NCI-H2107 (cell line): ENCODE measurements at places on chromosomes 2 and 18.

- DNase-seq, result no peak
These were observed 68.1 kb upstream of the SPRED2 start for GRCh38 chr2:65500310-65501040.

DNA sequence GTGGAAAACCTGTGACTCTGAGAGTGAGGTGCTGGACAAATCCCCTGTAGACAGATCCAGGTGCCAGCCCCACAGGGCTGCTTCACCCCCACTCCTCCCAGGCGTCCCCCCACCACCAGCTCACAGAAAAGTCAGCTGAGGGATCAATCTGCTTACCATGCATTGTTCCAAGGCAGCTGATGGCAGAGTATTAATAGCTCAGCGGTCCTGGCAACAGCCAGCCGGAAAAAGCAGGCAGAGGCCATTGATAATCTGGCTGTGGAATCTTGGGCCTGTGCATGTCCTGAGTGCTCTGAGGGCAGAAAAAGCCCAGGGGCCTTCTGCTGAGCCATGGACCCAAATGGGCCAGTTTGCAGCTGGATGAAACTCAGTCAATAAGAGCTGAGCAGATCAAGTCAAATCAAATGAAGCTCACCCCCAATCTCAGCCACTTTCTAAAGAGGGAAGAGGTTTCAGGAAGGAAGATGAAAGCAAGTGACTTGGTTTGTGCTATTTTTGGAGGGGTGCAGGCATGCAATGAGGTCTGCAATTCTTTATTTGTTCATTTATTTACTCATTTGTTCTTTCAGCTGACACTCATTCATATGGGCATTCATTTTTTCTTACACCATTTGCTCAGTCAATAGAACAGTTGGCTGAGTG lies 63.4 kb downstream of the GYPC start:
- no peak for DNase-seq

DNA sequence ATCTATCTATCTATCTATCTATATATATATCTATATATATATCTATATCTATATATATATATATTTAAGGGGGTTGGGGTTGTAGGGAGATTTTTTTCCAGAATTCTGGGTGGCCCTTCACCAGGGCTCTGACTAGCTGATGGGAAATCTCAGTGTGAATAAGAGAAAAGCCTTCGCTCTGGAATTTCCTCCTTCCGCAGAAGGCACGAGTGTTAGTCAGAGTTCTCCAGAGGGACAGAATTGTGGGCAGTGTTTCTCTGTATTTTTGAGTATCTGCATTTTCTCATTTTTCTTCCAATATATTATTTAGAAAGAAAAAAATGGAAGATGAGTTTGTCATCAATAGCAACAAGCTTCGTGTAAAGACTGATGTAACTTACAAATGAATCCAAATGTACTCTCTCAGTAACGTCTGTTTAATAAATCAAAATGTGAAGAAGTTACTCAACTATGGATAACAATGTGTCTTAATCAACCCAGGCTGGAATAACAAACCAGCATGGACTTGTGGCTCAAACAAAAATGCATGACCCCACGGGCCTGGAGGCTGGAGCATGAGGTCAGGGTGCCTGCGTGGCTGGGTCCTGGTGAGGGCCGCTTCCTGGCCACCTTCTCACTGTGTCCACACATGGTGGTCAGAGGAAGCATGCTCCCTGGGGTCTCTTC lies 10.6 kb upstream of the SNTG2 start:
- DNase-seq, result no peak

DNA sequence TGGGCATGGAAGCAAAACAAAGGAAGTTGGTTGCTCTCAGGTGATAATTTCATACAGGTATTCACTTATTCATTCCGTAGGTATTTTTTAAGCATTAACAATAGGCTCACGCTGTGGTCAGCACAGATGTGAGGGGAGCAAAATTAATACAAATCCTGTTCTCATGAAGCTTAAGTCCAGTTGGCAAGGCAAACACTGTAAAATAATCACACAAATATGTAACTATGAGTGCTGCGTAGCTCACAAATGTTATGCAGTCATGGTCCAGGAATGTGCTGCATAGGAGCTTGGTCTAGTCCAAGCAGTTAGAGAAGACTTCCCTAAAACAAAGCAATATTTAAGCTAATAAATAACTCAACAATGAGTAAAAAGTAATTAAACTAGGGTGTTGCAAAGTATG lies 23.9 kb downstream of the SP5 start:
- DNase-seq, result no peak

DNA sequence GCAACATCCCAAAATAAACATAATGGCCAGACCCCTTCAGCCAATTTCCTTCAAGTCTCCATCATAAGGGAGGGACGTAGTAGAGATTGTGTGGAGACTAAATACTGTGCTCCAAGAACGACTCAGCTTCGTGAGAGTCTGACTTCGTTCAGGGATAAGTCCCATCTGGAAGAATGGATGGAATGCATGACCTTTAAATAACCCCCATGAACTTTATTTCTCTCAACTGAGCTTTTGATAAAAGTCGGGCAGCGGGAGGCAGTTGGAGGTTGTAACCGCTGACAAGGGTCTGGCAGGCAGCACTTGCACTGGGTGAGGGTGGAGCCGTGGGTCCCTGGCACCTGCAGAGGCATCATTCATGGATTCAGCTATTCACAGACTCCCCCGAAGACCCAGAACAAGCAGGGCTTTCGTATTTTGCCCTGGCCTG lies 115.9 kb downstream of the ZFP36L2 start:
- DNase-seq, result no peak

GRCh38 chr2:16853088-16853487 lies 187.5 kb upstream of the CYRIA start:
- DNase-seq, result no peak

GRCh38 chr2:233513953-233514655 lies 52.5 kb downstream of the USP40 start:
- no peak for DNase-seq

GRCh38 chr2:42102024-42102590 lies 54.3 kb downstream of the PKDCC start:
- DNase-seq, result no peak

GRCh38 chr2:9086465-9086864 lies 83.0 kb upstream of the MBOAT2 start:
- DNase-seq, result no peak

DNA sequence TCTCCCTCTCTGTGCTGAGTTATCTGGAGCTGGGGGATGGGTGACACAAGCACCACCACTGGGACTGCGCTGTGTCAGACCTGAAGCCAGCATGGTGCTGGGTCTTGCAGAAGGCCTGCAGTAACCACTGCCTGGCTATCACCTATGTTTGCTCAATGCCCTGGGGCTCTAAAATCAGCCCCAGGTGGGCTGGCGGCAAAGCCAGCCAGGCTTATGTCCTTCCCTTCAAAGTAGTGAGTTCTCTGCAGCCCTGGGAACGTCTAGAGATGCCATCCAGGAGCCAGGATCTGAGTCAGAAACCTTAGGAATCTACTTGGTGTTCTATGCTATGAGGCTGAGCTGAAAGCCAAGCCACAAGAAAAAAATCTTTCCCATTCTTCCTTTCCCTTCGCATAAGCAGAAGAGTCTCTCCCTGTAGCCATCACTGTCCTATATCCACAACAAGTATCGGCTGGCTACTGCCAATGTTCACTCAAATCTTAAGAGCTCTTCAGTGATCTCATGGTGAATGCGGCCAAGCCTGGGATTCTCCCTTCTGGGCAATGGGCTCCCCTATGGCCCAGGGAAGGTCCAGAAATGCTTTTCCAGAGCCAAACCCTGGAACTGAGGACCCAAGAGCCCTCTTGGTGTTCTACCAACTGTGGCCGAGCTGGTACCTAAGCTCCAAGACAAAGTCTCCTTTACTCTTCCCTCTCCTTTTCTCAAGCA lies 248.7 kb downstream of the ZNF385B start:
- DNase-seq, result no peak

GRCh38 chr2:76599732-76600368 lies 889.1 kb upstream of the GCFC2 start:
- peak; percentile 53 for DNase-seq

DNA sequence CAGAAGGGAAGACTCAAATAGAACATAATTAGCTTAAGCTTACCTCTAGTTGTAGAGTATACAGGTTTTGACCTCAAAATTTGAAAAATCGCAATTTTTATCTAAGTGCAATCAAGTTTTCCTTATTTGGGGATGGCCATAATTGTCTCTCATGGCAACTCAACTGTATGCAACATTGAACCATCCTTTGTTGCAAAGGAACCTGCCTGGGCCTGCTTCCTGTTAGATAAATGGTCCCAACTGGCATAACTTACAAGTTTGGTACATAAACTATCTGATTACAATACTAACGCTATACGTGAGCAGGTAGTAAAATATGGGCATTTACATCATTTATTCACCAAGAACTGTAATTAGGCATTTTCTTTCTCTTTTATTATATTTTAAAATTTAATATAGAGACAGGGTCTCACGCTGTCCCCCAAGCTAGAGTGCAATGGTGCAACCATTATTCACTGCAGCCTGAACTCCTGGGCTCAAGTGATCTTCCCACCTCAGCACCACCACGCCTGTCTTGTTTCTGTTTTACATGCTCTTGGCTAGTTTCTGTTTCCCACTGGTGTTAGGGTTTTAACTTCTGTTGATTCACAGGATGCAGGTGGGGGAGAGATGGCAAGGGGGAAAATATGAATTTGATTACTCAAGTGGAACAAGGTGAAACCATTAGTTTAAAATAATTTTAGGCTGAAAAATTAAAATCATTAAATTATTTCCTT lies 55.3 kb upstream of the B3GNT2 start:
- DNase-seq, result no peak

DNA sequence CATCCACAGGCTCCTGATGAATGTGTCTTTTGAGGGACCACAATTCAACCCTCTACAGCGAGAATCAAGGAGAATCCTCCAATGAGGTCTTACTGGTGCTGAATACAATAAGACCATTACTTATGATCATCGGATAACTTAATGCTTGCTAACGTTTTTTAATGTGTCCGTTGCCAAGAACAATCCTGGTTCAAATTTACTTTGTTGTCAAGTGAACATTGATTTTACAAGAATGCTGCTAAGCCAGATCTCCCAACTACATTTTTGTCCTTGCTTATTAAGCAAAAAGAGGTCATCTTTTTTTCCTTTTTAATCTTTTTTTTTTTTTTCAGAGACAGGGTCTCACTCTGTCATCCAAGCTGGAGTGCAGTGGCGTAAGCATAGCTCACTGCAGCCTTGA lies 93.7 kb downstream of the THNSL2 start:
- DNase-seq, result no peak

DNA sequence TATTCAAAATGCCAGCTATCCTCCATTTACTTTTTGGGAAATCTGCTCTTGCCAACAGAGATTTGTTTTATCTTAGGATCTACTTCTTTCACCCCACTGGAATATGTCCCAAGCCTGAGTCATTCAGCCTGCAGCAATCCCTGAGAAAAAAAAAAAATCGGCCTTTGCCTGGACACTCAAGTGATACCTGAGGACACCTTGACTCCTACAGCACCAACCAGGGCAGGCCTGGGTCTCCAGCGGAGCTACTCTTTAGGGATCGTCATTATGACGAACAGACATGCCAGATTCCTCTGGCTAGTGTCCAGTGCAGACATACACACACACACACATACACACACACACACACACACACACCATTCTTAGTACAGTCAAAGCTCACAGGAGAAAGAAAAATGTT lies 2.2 kb upstream of the UGT1A6 start:
- DNase-seq, result no peak

DNA sequence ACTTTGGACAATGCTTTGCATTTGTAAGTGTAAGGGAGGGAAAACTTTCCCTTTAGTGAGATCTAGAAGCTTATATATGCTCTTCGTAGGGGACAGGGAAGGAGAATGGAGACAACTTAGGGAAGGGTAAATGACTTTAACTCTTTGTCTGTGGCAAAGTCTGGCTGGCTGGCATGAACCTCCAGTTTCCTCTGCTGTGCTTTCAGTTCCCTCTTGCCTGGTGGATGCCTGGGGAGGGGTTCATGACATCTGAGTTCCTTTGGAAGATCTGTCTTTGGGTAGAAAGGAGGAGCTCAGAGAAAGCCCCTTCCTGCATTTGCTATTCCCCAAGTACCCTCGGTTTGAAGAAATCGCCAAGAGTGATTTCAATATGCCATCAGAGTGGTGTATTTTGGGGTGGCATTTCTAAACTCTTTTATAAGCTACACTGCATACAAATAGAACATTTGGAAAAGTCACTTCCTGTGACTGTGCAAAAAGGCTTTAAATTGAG lies 143.6 kb downstream of the VAPA start:
- DNase-seq, result no peak

DNA sequence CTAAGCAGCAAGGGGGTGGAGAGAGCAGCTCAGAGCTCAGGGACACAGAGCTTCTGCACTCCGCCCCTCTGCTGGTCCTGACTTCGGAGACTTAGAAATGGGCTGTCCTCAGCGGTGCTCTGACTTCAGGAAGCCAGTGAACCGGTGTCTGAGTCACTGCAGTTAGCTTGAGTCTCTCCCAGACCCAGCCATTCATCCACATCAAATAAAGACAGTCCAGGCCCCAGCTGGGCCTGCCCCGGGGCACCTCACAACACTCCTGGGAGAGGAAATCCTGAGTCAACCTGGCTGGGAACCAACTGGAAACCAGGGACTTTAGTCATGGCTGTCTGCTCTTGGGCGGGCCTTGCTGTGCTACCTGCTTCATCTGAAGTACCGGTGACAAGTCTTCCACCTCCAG lies 5.4 kb upstream of the ITGB6 start:
- no peak for DNase-seq

DNA sequence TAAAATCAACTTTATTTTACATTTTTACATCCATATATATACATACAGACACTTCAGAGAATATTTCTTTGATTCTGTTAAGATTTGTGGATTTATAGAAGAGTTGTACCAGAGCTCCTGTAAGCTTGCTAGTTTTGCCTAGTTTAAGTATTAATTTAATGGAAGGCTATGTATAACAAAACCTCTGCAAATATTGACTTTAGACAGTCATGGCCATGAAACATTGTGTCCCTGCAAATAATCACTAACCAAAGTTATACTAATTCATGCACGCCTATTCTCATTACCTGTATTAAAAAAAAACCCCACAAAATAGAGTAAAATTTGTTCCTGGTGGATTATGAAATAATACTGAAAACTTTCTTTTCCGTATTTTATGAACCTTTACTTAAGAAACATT lies 379.3 kb downstream of the CTNNA2 start:
- no peak for DNase-seq

DNA sequence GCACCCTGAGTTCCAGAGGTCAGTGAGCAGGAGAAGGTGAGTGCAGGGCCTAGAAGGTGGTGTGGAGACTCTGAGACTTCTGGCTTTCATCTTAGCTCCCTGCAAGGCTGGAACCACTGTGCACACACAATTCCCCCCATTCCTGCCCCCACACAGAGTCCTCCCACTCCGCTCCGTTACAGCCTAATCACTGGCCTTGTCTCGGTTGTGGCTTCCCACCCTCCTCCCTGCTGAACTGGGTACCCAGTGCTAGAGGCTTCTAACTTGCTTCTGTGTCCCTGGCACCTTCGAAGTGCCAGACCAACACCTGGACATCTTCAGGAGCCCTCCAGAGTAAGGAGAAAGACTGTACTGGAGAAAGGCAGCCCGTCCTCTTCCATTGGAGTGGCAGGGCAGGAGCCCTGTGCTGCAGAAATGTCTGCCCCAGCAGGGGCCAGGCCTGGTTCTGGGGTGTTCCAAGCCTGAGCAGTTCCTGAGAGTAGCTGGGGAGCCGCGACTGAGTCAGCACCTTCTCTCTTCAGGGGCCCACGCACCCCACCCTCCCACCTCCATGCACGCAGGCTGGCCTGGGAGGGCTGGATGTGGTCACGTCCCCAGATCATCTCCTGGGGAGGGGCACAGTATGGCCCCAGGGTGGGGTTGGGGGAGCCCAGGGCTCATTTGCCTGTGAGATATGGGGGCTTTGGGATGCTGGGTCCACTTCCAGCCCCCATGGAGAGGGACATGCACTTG lies 23.4 kb downstream of the CROCC2 start:
- no peak for DNase-seq
